Activated CD8-positive, alpha-beta memory T cell treated with anti-CD3 and anti-CD28 coated beads, Interleukin-2, amount 50 U/mL, for 4 hours (primary cell): ENCODE measurements at places on chromosomes 16 and 17.

- DNase-seq = no peak
Observed at GRCh38 chr17:66087073-66087472, 104.9 kb downstream of the CEP112 start.

DNA sequence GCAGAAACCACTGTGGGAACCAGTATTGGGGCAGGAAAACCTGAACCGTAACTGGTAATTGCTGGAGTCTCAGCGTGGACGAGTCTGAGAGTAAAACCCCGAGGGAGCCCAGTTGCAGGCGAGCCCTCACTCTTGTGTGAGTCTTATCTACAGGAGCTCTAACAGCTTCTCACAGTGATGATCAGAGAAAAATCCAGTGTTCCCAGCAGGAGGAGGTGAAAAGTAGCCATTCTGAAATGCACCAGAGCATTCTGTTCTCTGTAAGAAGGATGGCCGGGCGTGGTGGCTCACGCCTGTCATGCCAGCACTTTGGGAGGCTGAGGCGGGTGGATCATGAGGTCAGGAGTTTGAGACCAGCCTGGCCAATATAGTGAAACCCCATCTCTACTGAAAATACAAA is 161.2 kb downstream of the COPRS start:
- no peak for DNase-seq

DNA sequence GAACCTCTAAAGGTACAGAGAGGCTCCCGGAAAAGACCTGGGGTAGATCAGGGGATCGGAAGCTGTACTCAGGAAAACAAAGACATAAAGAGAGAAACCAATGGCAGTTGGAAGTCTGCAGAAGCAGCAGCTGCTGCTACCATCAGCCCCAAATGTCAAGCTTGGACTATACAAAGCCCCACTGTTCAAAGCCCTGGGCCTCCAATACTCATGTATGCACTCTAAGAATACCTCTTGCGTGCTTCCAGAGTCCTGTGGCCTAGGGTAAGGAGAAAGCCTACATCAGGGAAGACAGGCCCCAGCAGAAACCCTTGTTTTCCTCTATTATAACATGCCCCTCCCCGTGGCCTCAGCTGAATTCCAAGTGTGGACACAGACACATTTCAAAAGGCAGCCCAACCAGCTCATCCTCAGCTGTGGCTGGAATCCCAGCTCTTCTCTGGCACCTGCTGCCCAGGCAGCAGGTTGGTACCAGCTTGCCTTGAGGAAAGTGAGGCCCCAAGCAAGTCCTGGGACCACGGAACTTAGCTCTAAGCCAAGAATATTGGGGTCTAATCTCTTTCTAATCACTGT is 19.3 kb upstream of the MTMR4 start:
- DNase-seq = no peak

GRCh38 chr17:35597604-35598003 is 10.5 kb downstream of the AP2B1 start:
- DNase-seq = no peak

DNA sequence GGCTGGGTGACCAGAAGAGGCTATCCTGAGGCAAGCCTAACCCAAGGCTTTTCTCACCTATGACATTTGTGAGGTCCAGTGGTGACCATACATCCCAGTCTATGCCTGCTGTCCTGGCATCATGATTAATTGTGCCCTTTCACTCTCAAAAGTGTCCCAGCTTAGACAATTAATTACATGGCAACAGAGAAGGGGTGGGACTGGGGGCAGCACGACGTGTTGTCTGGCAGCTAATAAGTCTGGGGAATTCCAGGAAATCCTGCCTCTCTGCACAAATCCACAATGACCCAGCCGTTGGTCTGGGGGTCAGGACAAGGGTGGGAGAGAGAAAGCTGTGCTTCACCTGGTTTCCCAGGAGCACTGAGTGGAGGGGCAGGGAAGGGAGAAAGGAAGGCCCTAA is 14.0 kb upstream of the MTMR4 start:
- DNase-seq = no peak

DNA sequence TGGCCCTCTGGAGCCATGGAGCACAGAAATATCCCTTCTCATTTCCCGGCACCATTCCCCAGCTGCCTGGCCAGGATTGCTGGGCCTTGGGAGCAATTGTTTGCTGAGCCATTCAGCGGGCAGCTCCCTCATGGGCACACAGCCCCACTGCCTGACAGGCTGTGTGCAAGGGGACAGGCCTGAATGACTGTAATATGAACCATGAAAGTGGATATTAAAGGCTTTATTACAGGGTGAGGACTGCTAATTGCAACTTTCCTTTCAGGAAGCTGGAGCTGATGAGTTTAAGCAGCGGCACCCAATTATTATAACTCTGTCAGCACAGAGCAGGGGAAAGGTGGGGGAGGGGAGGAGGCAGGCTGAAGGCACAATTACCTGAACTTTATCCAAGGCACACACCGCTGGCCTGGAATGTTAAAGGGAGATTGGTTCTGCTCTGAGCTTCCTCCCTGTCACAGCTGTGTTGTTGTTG is 159.8 kb upstream of the SDK2 start:
- no peak for DNase-seq

GRCh38 chr17:42272162-42272907 is 3.9 kb downstream of the STAT5B start:
- no peak for DNase-seq

DNA sequence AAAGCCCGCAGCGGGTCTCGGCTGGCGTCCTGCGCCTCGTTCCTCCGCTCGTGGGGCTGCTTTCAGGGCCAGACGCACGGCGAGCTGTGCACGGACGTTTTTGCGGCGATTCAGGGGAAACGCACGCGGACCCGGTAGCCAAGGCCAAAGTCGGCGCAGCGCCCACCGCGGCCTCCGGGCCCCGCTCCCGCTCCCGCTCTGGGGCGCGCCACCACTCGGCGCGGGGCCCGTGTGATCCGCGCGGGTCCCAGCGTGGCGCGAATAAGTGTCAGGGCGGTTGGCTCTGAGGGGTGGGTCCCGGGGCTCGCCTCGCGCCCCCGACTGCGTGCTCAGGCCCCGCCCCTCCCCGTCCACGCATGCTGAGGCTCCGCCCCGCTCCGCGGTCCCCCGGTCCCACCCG is 694 bp upstream of the TBCD start:
- DNase-seq = no peak

- peak; percentile 79 for DNase-seq
Observed at GRCh38 chr17:10114931-10115535, 83.4 kb downstream of the GAS7 start.

DNA sequence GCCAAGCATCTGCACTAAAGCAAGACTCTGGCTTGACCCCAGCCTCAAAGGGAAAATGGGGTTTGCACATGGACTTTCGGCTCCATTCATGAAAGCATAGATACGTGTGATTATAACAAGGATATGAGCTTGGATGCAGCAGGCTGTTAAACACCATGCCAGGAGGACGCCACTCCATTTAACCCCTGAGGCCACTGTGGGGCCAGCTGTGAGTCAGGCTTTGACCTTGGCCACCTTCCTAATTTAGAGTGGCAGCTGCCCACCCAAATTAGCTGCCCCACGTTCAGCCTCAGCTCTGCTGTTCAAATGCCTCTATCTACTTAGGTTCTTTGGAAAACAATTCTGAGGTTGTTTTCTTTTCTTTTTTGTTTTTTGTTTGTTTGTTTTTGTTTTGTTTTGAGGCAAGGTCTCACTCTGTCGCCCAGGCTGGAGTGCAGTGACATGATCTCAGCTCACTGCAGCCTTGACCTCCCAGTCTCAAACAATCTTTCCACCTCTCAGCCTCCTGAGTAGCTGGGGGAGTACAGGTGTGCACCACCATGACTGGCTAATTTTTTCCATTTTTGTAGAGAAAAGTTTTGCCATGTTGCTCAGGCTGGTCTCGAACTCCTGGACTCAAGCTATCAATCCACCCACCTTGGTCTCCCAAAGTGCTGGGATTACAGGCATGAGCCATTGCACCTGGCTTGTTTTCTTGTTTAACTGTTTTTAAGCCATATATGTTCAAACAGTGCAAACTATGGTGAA is 23.2 kb upstream of the KIFC3 start:
- DNase-seq = no peak

DNA sequence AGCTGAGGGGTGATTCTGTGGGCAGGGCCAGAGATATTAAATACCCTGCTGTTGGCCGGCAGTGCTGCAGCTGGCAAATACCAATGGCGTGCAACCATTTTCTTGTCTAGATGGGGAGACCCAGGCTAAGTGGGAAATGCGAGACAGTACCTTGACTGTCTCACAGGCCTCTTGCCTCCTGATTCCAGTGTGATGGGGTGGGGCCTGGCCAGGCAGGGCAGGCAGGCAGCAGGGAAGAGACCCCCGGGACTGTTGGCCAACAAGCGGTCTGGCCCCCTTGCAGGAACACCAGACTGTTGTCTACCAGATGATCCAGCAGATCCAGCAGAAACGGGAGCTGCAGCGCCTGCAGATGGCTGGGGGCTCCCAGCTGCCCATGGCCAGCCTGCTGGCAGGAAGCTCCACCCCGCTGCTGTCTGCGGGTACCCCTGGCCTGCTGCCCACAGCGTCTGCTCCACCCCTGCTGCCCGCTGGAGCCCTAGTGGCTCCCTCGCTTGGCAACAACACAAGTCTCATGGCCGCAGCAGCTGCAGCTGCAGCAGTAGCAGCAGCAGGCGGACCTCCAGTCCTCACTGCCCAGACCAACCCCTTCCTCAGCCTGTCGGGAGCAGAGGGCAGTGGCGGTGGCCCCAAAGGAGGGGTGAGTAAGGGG is 5.7 kb upstream of the CISD3 start:
- DNase-seq = no peak

- no peak for DNase-seq
Observed at GRCh38 chr17:28892024-28892423, 5.5 kb downstream of the FLOT2 start.

- no peak for DNase-seq
Observed at GRCh38 chr16:28876973-28877654, 1.2 kb upstream of the ATP2A1 start.

- no peak for DNase-seq
Observed at GRCh38 chr17:40452216-40452787, 9.1 kb downstream of the IGFBP4 start.

DNA sequence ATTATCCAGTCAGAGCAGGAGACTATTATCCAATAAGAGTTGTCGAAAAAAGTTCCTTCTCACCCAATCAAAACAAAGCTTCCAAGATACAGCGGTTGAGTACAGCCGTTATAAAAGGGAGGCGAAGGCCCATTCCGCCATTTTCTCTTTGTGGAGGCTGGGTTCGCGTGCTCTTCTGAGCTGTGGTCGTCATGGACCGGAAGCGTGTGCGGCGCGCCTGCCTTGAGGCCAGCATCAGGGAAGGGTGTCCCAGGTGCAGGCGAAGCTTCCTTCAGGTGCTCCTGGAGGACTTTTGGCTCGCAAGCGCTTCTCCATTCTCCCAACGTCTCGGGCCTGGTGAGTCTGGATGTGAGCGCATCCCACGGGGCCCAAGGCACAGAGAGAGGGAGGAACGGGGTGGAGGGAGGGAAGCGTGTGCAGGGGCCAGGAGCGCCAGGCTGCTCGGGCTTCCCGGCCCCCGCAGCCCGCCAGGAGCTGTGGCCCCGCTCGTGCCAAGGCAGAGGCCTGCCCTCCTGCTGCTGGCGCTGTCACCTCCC is 99.2 kb downstream of the GOSR1 start:
- DNase-seq = no peak

DNA sequence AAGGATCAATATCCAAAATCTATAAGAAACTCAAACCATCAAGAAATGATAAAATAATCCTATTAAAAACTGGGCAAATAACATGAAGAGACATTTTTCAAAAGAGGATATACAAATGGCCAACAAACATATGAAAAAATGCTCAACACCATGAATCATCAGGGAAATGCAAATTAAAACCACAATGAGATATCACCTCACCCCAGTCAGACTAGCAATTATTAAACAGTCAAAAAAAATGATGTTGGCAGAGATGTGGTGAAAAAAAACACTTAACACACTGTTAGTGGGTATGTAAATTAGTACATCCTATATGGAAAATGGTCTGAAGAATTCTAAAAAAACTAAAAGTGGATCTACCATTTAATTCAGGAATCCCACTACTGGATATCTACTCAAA is 379.0 kb upstream of the SOX9 start:
- DNase-seq = no peak

GRCh38 chr16:87700406-87701077 is 65.2 kb downstream of the KLHDC4 start:
- no peak for DNase-seq

- DNase-seq = no peak
Observed at GRCh38 chr16:11593581-11593980, 6.9 kb upstream of the LITAF start.

GRCh38 chr17:7203391-7203790 is 16.2 kb downstream of the DLG4 start:
- no peak for DNase-seq

GRCh38 chr17:50289991-50290702 is 15.9 kb downstream of the TMEM92 start:
- no peak for DNase-seq

DNA sequence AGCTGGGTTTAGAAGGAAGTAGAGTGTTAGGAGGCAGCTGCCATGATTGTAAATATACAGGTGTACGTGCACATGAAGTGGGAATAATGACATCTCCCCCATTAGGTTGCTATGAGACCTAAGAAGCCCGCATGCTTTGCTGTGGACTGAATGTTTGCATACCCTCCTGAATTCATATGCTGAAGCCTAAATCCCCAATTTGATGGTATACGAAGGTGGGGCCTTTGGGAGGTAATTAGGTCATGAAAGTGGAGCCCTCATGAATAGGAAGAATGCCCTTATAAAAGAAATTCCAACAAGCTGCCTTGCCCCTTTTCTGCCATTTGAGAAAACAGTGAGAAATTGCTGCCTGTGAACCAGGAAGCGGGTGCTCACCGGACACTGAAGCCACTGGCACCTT is 44.0 kb downstream of the CCDC182 start:
- DNase-seq = no peak

DNA sequence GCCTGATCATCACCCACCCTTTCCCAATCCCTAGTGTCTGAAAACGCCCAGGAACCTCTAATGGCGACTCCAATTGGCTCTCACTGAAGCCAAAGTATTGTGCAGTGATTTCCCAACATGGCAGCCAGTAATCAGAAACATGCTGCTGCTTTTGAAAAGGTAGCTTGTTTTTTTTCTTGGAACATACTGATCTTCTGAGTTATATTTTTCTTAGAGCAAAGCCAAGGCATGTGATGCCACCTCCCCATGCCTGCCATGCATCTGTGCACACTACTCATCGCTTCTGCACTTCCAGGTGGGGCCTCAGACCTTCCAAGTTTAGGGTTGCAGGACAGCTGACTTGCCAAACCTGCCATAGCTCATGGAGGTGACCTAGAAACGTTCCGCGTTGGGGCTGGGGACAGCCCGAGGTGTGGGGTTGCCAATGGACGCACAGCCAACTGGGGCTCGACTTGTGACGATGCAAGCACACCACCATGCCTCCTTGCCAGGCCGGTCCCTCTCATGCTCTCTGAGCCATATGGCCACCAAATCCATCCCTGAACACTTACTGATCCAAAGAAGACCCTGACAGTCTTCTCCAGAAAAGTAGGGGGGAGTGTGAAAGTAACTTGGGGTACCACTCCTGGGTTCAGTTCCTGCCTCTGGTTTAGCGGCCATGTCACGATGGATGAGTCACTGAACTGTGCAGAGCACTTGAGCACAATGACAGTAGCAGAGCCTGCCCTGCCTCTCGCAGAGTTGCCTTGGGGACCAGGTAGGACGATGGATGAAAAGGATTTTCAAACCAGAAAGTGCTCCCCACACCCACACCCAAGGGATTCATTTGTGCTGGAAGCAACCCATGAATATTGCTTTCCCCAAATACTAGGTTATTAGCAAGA is 155.7 kb downstream of the CCDC182 start:
- DNase-seq = no peak
